ENCODE measurements at places on chromosomes 2 and 18.

DNA sequence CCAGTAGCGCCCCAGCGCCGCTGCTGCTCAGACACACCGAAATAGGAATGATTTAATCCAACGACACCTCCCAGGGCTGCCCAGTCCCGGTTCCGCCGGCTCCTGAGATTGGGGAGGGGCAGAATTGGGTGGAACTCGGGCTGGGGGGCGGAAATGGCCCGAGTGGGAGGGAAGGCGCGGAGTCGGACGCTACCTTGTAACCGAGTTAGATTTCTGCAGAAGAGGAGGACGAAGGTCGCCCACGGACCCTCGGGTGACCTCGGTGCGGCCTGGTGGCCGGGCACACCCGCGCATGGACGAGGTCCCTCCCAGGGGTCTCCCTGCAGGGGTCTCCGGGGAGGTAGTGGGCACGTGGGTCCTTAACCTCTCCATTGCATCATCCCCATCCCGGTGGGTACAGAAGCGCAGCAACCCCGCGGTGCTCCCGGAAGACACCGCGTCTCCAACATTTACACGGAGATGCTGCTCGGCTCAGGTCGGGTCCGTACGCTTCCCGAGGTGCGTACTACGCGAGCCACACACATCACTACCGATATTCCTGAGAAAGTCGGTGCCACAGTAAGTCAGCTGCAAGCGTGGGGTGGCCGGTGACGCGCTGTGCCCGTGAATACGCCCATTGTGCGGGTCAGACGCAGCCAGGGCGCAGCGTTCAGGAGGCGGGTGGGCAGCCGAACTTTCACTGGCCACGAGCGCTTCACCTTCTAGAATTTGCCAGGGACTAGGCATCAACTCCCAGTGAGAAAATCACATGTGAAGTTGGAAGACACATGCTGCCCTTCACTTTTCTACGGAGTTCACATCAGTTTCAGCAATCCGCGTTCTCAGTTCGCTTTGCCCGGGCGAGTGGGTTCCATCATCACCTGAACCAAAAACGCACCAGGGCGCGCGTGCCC, 3.0 kb downstream of the ZNF516 start:
- no peak for DNase-seq

DNA sequence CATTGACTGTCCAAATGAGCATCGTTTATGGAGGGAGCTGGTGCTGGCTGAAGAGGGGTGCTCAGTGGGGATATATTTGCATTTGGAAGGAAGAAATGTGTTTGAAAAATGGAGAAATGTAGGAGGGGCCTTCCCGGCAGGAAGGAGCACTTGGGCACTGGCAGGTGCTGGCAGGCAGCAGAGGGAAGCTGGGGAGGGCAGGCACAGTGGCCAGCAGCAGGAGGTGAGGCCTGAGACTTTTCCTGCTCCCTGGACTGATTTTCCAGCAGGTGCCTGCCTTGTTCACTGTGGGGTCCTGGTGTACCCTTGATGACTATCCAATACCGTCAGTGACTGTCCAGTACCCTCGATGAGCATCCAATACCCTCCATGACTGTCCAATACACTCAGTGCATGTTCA, 20.8 kb upstream of the HPCAL1 start:
- DNase-seq = no peak

GRCh38 chr2:203718087-203718486, 11.6 kb downstream of the CD28 start:
- no peak for DNase-seq

- DNase-seq = no peak
Observed at GRCh38 chr2:168751104-168751740, 51.2 kb upstream of the NOSTRIN start.

DNA sequence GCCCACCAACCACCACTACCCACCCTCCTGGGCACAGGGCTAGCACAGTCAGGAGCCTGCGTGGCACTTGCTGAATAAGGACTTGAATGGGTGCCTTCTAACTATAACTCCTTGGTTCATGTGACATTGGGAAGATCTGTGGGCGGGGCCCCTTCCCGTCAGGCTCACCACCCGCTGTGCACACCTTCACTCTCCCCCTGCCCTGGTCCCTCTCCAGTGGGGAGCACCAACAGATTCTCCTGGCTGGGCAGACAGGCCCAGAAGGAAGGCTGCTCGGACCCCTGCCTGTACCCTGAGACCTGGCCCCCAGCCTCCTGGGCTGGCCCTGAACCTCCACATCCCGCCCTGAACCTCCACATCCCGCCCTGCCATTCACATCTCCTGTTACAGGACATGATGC, 33.4 kb upstream of the POMC start:
- no peak for DNase-seq

GRCh38 chr2:70947556-70948184, 12.0 kb downstream of the ATP6V1B1 start:
- no peak for DNase-seq

GRCh38 chr2:73436019-73436418, 50.4 kb downstream of the ALMS1 start:
- no peak for DNase-seq

DNA sequence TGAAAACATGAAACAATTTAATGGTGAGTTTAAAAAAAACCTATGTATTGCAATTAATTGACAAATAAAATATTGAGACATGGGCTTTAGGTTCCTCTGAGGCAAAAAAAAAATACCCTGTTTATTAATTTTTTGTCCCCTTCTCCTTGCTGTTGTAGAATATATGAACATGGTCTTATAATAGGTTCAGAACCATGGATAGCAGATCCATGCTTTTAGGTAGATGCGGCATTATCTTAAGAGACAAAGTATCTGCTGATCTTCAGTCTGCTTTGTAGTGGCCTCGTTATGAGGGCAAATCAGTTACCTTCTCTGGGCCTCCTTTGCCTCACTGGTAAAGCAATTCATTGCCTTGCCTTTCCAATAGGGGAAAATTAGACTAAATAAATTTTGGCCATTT, 850.7 kb downstream of the NRXN1 start:
- DNase-seq = no peak

GRCh38 chr2:160609346-160609745, 115.7 kb upstream of the RBMS1 start:
- no peak for DNase-seq

DNA sequence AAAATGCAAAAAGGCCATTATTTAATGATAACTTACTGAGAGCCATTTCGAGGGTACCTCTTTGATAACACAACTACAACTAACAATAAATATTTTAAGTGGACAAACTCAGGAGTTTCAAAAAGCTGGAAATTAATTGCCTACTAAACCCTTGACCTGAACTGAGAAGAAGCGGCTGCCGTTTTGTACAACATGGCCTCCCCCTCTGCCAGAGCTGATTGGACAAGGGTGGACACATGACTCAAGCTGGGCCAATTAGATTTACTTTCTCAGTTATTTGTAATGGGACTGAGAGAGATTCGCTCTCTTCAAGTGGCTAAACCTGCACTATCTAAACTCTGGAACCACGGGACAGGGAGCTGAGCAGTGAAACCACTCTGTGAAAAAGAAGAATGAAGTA, 135.9 kb upstream of the SERPINE2 start:
- no peak for DNase-seq

- no peak for DNase-seq
Observed at GRCh38 chr2:197675711-197676188, 363 bp upstream of the RFTN2 start.

DNA sequence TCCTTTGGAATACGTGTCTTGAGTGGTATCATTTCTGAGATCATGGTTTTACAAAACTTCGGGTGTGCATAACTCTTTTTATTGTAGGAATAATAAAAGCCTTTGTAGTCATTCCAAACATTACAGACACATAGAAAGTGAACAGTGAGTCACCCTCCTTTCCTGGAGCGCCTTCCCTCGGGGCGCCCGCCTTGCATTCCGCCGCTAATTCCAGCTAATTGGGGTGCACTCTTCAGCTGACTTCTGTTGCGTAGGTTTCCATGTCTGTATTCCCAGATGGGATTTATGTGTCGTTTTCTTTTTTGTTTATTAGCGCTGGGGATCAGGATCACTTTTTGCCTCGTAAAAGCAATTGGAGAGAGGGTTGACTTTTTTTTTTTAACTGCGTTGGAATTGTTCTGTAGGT, 18.7 kb downstream of the SH3BP4 start:
- no peak for DNase-seq

DNA sequence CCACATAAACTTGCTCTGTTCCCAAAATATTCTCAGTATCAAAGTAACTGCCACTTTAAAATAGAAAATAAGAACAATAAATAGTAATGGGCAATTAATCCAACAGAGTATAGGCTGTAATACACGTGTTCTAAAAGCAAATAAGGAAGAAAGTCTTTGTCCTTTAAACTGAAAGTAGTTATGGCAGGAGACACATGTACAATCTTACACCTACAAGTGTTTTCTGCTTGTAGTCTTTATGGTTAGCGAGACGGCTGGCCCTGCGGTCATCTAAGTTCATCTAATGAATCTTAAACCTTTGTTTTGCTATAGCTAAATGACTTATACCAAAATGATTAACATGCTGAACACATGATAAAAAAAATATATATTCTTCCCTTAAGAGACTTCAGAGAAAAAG, 32.4 kb downstream of the CYB5A start:
- DNase-seq = no peak

- DNase-seq = no peak
Observed at GRCh38 chr2:95329891-95330793, 33.0 kb downstream of the KCNIP3 start.

DNA sequence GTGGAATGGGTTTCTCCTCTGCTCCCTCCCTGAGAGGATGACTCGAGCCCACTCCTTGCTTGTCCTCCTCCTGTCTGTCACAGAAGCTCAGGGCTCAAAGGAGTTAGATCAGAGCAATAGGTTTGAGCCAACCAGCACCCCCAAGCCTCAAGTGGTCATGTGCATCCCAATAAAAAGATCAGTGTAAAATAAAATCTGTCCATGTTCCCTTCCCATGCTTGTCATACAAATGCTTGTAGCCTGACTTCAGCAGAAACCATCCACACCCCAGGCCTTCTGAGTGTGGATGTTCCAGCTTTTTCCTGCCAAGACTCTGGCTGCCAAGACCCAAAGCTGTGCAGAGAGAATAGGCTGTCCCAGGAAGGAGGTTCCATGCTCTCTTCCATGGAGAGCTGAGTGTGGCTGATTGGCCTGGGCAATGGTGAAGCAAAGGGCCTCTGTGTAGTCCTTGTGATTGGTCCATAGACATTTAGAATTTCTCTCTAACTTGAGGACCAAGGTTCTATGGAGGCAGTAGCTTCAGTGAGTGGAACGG, 67.4 kb downstream of the GYPC start:
- no peak for DNase-seq
